ENCODE measurements at places on chromosomes 13 and 19. TPM values are rescaled to one million over a fixed set of nuclear protein-coding genes. Genes with fewer than 3 reads are reported as not detected.

CD33 gene
- 2.4 TPM for polyA plus RNA-seq

EML2 gene
- polyA plus RNA-seq, result 20.6 TPM

PCDH8 gene
- polyA plus RNA-seq, result 0.04 TPM

HIF3A gene
- 67.3 TPM for polyA plus RNA-seq

FARSA gene
- 58.6 TPM for polyA plus RNA-seq

SIGLEC12 gene
- 0.38 TPM for polyA plus RNA-seq

FAM32A gene
- 130 TPM for polyA plus RNA-seq

ZNF470 gene
- polyA plus RNA-seq, result 10.9 TPM

PABPC3 gene
- 1.7 TPM for polyA plus RNA-seq

NAXD gene
- polyA plus RNA-seq, result 40.5 TPM

ITGBL1 gene
- polyA plus RNA-seq, result 1.3 TPM

ZNF525 gene
- polyA plus RNA-seq, result 12.9 TPM

PLVAP gene
- polyA plus RNA-seq, result 176 TPM

LIM2 gene
- polyA plus RNA-seq, result 0.20 TPM

ZNF43 gene
- polyA plus RNA-seq, result 33.3 TPM

TMEM150B gene
- polyA plus RNA-seq, result 0.72 TPM

RGL3 gene
- polyA plus RNA-seq, result 76.9 TPM

ADGRE3 gene
- polyA plus RNA-seq, result 0.23 TPM

MBD3L3 gene
- not detected for polyA plus RNA-seq
